ENCODE measurements at places on chromosomes 12 and 14.
A peak's percentile ranks its signal among the peaks of the same experiment; 100 is the strongest.

DNA sequence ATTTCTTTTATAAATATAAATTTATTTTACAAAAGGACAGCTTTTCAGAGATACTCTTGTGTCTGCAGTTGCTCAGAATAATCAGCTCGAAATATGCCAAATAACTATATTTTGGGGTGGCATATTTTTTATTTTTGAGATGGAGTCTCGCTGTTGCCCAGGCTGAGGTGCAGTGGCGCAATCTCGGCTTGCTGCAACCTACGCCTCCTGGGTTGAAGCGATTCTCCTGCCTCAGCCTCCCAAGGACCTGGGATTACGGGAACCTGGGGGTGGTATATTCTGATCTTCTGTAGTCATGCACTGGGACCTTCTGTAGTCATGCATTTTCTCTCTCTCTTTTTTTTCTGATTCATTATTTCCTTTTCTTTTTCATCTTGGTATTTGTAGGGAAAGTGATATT lies 135.0 kb upstream of the AMIGO2 start:
- DNase-seq = no peak

DNA sequence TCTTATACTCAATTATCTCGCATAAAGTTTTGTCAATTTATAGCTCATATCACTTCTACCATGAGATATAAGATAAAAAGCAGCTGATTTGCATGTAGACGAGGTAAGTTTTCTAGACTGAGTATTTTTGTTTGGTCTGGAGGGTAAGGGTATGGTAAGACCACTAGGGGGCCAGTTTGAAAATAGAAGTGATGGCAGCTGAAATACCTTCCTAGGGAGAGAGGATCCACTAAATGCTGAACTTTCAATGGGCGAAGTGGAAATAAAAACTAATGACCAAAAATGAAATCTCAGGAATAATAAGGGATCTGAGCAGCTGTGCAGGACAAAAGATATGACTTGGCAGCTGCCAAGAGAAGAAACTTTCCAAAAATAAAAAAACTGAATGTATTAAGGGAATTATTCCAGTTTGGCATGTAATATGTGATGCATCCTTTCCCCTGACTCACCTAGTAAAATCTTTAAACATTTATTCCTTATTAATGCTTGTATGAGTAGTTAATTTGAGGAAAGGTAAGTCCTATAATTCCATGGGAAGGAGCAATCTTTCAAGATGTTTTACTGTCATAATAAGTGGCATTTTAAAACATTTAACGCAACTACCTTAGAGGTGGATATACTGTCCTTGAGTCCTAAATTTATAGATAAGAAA lies 754.5 kb downstream of the C12orf50 start:
- no peak for DNase-seq

DNA sequence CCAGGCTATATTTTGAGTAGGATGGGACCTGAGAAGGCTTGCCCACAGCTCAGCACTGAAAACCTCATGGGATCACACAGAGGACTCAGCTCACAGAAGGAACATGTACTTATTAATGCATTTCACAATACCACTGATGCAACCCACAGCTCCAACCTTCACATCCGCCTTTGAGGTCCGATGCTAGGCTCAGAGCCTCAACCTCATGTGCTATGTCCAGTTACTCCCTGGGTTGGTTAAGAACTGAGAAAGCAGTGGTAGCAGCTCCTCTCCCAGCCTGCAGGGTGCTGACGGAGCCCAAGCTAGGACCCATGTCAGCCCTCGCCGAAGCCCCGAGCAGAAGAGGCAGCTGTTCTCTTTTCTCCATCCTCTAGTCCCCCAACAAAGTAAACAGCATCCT lies 52.9 kb downstream of the SPTB start:
- DNase-seq = no peak

GRCh38 chr14:68384335-68384734 lies 408.5 kb downstream of the ZFP36L1 start:
- no peak for DNase-seq

DNA sequence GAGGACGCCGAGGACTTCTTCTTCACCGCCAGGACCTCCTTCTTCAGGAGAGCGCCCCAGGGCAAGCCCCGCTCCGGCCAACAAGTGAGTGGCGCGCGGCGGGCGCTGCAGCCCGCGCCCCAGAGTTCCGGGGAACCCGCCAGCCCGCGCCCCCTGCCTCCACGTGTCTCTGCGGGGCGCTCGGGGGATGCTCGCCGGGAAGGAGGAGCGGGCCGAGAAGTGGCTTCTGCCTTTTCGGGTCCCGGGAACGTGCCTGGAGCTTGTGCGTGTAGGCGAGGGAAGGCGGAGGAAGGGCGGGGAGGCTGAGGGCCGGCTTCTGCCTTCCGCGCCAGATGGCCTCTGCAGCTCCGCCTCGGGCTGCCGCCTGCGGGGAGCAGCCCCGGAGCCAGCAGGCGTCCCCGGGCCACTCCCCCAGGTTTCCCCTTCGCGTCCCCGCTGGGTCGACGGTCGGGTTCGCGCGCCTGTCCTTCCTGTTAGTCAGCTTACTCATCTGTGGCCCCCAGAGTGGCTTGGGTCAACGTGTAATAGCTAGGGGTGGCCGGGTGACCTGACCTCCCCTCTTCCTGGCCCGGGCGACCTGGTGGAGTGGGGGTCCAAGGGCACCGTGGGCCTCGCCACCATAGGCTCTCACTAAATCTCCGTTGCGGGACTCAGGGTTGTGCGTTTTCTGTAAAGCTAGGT lies 505 bp downstream of the RASSF3 start:
- peak; percentile 66 for DNase-seq
